ENCODE measurements at places on chromosomes 13 and 19. TPM values are rescaled to one million over a fixed set of nuclear protein-coding genes. Genes with fewer than 3 reads are reported as not detected.

The TPM4 gene
- 728 TPM for total RNA-seq

The PLIN5 gene
- total RNA-seq, result not detected

The PTH2 gene
- total RNA-seq, result not detected

The MAP4K1 gene
- total RNA-seq, result 0.15 TPM

The CD70 gene
- 0.46 TPM for total RNA-seq

The SPATA13 gene
- 0.23 TPM for total RNA-seq
